ENCODE measurements at places on chromosomes 12 and 14.
A peak's percentile ranks its signal among the peaks of the same experiment; 100 is the strongest.

GRCh38 chr14:102015045-102015685 lies 50.8 kb downstream of the DYNC1H1 start:
- DNase-seq = no peak

GRCh38 chr14:54829486-54830224 lies 73.0 kb downstream of the GCH1 start:
- no peak for DNase-seq

- DNase-seq = peak; percentile 50
Observed at GRCh38 chr12:55935738-55936151, 4.8 kb downstream of the DGKA start.

DNA sequence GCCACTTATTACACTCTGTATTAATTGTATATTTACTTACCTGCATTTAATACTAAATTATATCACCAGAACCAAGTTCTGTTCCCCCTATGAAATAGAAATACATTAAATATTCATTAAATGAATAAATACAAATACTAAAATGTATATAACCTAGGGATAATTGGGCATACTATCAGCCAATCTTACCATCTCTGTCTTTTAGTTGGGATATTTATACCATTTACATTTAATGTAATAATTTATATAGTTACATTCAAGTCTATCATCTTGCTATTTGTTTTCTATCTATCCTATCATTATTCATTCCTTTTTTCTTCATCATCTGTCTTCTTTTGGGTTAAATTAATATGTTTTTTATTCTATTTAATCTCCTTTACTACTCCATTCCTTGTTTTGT lies 4.1 kb upstream of the ADAMTS20 start:
- no peak for DNase-seq

DNA sequence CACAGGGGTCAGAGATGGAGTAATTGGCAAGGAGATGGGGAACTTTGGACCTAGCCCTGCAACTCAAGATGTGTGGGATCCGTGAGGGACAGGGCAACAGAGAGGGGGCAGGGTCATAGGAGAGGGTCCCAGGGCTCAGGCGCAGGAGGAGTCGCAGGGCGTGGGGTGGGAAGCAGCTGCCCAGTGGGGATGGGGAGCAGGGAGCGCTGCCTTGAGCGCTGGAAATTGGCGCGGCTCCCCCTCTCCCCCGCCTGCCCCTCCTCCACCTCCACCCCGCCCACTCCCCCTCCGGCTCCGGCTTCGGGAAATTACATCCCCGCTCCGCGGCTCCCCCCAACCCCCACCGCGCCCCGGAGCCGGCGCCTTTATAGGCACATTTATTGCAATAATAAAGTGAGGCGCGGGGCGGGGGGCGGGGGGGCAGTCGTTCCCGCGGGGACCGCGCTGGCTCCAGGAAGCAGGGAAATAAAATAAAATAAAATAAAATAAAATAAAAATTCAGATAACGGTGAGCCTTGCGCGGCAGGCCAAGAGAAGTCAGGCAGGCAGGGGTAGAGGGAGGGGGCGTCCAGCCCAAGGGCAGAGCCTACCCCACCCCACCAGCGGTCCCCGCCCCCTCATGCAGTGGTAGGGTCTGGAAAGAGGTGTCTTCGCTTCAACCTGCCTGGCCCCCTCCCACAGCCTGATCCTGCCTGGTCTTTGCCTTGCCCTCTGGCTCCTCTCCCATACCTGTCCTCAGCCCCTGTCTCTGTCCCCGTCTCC lies 3.6 kb downstream of the NXPH4 start:
- no peak for DNase-seq

DNA sequence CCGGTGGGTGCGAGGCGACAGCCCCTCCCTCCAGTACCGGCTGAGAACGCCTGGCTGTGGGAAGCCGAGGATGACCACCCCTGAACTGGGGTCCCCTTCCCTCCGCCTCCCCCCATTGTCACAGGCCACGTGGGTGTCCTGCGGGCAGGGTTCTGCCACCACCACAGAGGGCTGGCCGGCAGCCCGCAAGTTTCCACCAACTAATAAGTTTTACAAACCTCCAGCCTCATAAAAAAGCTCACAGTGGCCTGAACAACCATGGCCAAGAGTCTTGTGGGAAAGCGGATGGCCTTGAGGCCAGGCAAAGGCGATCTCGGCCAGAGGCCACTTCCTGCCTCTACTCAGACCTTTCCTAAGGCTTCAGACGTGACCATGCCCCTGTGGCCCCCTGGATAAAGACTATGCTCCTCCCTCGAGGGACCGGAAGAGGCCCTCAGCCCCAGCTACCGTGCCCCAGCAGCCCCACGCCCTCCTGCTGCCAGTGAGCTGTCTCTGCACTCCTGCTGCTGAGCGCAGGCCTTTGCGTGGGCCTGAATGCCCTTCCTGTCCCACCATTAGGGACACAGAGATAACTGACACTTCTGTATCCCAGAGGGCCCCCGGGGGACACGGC lies 46.1 kb upstream of the DLK1 start:
- no peak for DNase-seq

GRCh38 chr12:58425481-58426392 lies 484.4 kb downstream of the ATP23 start:
- DNase-seq = peak; percentile 8

GRCh38 chr12:93612776-93613175 lies 40.3 kb downstream of the SOCS2 start:
- DNase-seq = no peak

All from stimulated activated CD4-positive, alpha-beta T cell treated with anti-CD3 and anti-CD28 coated beads, Interleukin-4, amount 100 ng/mL, for 24 hours (primary cell).